ENCODE measurements at places on chromosomes 7 and 10.

- DNase-seq = no peak
Observed at GRCh38 chr10:79293841-79294581, 53.3 kb upstream of the PPIF start.

DNA sequence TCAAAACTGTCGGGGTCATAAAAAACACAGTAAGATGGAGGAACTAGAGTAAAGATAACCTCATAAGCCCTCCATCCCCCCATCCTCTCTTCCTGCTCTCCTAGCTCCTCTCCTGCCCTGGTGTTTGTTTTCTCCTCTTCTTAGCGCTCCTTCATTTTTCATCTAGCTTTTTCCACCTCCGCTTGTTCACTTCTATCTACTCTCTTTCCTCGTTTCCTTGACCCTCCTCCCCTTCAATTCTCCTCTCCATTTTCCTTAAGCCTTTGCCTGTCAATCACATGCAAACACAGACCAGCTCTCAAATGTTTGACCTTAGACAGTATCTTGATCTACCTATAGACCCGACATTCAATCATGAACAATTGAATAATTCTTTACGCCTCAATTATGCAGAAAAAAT is 10.0 kb downstream of the NCAPG2 start:
- no peak for DNase-seq

DNA sequence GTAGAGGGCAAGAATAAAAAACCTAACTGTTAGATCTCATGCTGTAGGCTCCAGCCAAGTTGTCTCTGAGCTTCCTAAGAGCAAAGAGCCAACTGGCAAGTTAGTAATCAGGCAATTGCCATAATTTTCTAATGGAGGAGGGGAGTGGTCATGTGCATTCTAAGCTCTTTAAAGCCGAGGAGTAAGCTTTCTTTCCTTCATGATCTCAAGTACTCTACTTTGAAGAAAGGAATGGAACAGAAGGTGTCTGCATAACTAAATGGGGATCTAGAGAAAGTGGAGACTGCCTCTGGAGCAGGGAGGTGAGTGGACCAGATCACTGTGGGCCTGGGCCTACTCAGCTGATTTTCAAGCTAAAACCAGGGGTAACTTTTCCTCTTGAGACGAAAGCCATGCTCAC is 37.7 kb upstream of the TOMM7 start:
- no peak for DNase-seq

DNA sequence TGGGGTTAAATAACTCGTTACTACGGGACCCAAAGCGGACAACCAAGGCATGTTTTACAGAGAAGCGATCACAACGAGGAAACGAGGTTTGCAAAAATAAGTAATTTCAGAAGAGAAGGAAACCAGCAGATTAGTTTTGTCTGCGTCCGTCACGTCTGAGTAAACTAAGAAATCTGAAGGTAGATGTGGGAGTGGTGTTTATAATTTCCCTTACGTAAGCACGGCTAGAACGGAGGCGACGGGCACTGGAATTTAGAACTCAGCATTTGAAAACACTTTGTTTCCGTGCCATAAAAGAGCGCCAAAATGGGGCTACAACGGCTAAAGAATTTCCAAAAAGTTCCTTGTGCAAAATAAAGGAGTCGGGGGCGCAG is 718 bp upstream of the UMAD1 start:
- DNase-seq = no peak

DNA sequence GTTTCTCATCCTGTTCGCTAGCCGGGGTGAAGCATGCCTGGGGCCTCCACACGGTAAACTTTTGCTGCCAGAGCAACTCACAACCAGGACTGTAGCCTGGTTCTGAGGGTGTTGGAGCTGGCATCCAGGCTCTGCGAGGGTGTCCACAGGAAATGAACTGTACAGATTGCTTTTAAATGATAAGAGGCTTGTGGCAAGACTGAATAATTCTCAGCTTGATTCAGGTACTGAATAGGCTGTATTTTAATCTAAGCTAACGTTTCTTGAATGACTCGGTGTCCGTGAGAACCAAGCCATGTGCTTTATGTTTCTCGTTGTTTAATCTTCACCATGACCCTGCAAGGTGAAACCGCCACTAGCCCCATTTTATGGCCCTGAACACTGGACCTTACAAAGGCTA is 49.3 kb downstream of the EEPD1 start:
- DNase-seq = no peak

GRCh38 chr7:150972023-150972468 is 6.1 kb downstream of the KCNH2 start:
- DNase-seq = no peak

- DNase-seq = no peak
Observed at GRCh38 chr7:47710201-47710935, 128.5 kb upstream of the TNS3 start.

GRCh38 chr10:89795840-89796239 is 94.5 kb downstream of the KIF20B start:
- DNase-seq = no peak

- DNase-seq = peak; percentile 86
Observed at GRCh38 chr7:130144312-130145171, 60.7 kb downstream of the TMEM209 start.

DNA sequence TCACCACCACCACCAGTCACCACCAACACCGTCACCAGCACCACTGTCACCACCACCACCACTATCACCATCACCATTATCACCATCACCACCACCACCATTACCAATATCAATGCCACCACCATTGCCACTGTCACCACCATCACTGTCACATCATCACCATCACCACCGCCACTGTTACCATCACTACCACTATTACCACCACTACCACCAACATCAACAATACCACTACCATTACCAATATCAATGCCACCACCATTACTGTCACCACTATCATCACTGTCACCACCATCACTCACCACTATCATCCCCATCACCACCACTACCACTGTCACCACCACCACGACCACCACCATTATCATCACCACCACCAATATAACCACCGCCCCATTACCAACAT is 14.0 kb upstream of the DENND2A start:
- DNase-seq = no peak

GRCh38 chr10:115073796-115074195 is 19.4 kb upstream of the ATRNL1 start:
- DNase-seq = no peak

- no peak for DNase-seq
Observed at GRCh38 chr7:68362745-68363518, 1235.3 kb upstream of the AUTS2 start.

GRCh38 chr10:9315292-9315691 is 1260.8 kb downstream of the GATA3 start:
- DNase-seq = no peak

GRCh38 chr7:18405726-18406125 is 89.8 kb upstream of the HDAC9 start:
- DNase-seq = no peak

GRCh38 chr10:63374991-63375390 is 90.8 kb downstream of the JMJD1C start:
- DNase-seq = no peak

GRCh38 chr10:132229834-132230556 is 43.2 kb downstream of the DPYSL4 start:
- DNase-seq = no peak

DNA sequence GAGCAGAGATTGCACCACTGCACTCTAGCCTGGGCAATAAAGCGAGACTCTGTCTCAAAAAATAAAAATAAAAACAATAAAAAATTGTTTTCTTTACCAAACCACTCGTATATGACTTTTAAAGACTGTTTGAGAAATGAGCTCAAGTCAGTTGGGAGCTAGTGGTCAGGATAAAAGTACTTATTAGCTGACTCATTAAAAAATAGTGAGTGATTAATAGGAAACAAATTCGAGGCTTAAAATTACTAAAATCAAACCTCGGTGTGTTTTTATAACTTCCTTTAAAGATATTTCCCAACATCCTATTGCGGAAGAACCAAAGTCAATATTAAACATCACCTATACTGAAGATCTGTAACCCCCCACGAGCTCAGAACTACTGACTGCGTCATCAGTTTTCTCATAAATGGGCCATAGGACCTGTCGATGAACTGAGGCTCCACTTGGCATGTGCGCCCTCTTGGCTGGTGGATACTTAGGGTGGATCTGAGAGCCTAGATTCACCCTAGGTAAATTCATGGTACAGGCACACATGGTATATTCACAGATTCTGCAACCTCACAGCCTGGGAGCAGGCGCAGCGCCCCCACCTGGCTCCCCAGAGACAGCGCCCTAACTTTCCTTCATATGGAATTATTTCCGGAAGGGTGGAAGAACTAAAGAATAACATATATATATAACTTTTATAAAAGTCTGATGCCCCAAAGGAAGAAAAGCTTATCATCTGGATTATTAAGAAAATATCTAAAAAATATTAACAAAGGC is 9.2 kb downstream of the MKI67 start:
- no peak for DNase-seq

DNA sequence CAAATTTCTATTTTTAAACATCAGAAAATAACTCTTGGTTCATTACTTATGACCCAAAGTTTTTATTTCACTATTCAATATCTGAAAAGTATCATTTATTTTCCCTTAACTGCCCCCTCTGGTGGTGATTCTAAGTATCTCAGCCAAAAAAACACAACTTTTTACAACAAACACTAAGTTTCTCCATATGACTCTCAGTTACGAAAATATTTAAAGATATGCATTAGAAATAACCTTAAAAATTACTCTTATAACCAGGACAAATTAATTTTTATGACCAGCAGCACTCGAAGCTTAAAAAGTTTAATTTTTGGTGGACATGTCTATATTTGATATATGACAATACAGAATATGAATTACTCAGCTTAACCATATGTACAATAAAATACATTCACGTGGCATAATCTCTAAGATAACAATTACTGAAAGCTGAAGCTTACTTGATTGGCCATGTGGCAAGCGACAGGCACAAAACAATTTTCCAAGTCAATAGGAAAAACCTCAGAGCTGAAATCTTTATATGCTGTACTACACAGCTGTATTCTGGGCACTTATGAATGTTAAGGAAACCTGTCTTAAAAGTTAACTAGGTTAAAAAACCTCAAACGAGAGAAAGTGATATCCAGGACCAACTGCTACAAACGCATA is 2.3 kb downstream of the HNRNPA2B1 start:
- DNase-seq = no peak

- no peak for DNase-seq
Observed at GRCh38 chr10:131193923-131194322, 117.6 kb downstream of the TCERG1L start.

DNA sequence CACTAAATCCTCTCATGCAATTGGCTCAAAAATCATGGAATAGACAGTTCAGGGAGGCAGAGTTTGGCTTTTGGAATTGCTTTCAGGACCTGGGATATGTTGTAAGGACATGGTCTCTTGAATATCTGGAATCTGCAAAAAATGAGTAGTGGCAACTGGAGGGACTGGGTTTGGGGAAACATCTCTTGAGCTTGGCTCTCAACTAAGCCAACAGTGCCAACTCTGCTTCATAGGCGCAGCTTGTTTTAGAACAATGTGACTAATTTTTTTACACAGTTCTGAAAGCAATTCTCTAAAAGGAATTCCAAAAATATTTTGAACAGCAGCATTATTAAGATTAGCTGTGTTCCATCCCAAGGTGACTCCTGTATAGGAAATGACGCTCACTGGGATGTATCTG is 121.5 kb upstream of the DPP6 start:
- DNase-seq = no peak

DNA sequence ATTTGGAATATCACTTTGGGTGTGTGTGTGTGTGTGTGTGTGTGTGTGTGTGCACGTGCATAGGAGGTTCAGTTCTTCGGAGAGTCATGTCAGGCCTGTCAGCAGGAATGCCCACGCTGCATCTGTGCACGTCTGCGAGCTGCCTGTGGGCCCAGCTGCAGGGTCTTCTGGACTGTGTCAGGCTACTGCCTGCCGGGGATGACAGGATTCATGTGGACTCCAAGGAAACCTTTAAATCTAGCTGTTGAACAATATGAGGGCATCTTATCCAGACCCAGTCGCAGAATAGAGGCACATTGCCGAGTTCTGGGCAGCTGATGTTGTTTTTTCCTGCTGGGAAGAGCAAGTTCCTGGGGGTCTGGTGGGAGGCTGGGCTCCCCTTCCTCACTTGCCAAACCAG is 19.0 kb downstream of the AQP1 start:
- DNase-seq = no peak

DNA sequence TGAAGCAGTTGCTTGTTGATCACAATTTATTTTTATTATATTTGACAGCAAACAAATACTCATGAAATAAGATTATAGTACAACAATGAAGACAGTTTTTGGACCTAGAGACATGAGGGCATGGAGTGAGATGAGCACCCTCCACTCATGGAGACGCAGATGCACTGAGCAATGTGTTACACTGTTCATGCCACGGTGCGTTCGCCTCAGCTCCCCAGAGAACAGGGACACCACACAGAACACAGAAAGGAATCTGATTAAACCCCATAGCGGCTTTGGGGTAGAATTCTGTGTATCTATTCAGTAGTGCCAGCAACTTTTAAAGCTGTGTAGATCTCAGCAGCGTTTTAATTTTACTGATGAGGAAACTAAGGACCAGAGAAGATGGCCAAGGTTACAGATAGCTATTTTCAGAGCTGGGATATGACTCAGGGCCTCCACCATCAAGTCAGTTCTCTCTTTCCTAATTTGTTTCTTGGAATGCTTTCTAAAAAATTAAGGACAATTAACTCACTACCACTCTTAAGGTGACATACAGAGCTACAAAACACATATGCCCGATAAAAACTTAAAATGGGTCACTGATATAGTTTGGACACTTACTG is 33.6 kb downstream of the FAM25A start:
- no peak for DNase-seq

DNA sequence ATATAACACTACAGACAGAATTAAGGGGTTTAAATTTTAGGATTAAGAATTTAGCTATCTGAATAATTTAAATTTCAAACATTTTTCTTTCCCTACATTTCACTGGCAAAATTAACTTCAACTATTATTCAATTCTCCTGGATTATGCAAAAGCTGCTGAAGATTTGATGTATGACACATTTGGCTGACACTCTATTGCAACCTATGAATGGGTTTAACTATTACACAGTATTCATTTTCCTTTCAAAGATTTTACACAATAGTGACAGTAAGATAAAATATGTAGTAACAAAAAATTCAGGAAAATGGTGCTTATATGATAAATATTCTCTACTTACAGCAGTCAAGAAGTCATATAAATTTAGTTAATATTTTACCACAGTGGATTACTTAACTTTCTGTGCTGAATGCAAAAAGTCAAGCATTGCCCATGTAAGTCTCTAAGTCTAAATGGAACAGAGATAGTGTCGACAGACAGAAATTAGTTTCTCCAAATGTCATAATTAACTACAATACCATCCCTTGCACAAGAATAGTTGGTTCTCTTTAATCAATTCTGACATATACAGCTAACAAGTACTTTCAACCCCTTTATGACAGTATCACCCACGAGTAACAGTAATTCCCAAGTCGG is 194.1 kb upstream of the FRMD4A start:
- DNase-seq = no peak

- DNase-seq = no peak
Observed at GRCh38 chr7:22586786-22587140, 86.8 kb upstream of the STEAP1B start.

DNA sequence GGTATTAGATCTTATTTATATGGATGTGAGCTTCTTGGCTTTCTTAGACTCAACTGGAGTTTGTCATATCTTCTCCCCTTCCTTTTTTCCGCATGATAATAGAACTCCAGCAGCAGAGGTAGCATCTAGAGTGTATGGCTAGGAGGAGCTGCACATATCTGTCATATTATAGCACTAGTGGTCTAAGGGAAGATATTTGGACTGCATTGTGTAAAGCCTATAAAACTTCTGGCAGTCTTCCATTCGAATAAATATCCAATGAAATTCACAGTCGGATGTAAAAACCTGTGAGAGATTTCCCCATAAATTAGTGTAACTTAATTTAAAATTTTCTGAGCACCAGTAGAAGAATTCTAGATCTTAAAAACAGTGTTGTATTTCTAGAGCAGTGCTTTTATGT is 123.9 kb downstream of the PRKG1 start:
- no peak for DNase-seq

Measured in fibroblast of skin of left quadriceps (primary cell).